ENCODE measurements at places on chromosomes 3 and 15.

- DNase-seq, result no peak
Measured at GRCh38 chr3:44355362-44356033, 16.9 kb downstream of the TCAIM start.

GRCh38 chr3:158297940-158298339 is 188.1 kb downstream of the RSRC1 start:
- no peak for DNase-seq

GRCh38 chr3:170560717-170561382 is 25.0 kb downstream of the SLC7A14 start:
- no peak for DNase-seq

GRCh38 chr3:46669191-46669999 is 24.1 kb downstream of the ALS2CL start:
- DNase-seq, result no peak

- no peak for DNase-seq
Measured at GRCh38 chr3:186471771-186472170, 72.4 kb downstream of the CRYGS start.

DNA sequence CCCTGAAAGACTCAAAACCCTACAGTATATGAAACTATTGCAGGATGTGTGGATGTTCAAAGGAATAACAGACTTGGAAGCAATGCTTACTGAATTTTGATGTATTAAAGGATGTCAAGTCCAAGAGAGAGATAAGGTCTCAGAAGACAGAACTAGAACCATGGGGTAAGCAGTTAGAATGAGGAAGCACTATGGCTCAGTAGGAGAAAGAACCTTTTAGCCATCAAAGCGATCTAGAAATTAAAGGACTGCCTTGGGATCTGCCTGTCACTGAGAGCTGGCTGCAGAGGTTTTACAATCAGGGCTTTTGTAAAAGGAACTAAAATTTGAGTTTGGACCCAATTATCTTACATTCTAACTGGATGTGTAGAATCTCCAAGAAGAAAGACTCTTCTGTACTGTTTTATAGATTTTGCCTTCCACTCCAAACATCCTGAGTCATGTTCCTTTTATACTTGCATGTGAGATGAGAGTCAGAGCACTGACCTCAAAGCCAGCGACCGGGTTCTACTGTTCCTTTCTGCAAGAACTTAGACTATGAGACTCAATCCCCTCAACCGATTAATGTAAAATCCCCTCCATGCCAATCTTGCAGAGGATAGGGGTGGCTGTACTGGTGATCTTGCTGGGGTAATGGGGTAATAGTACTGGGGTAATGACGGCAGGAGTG is 412.3 kb upstream of the TPRG1 start:
- no peak for DNase-seq

- DNase-seq, result no peak
Measured at GRCh38 chr3:72338942-72339669, 509.1 kb downstream of the SHQ1 start.

GRCh38 chr15:40357246-40357645 is 773 bp upstream of the DISP2 start:
- no peak for DNase-seq

GRCh38 chr15:58716027-58716426 is 33.5 kb downstream of the ADAM10 start:
- no peak for DNase-seq

DNA sequence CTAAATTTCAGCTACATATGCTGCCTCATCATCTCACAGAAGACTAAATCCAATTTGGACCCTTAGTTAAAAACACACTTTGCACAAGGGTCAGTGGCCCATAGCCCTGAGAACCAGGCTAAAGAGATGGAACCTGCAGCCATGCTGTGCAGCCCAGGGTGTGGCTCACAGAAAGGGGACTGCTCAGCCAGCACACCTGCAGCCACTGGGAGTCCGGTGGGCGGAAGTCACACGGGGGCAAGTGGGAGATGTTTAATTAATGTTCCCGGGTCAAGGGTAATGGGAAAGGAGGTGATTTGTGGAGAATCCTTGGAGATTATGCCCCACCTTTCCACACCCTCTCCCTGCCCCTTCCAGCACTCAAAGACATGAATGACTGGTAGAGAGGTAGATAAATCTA is 467.4 kb downstream of the EPHB1 start:
- DNase-seq, result no peak

- no peak for DNase-seq
Measured at GRCh38 chr3:190058521-190059241, 62.0 kb downstream of the P3H2 start.

DNA sequence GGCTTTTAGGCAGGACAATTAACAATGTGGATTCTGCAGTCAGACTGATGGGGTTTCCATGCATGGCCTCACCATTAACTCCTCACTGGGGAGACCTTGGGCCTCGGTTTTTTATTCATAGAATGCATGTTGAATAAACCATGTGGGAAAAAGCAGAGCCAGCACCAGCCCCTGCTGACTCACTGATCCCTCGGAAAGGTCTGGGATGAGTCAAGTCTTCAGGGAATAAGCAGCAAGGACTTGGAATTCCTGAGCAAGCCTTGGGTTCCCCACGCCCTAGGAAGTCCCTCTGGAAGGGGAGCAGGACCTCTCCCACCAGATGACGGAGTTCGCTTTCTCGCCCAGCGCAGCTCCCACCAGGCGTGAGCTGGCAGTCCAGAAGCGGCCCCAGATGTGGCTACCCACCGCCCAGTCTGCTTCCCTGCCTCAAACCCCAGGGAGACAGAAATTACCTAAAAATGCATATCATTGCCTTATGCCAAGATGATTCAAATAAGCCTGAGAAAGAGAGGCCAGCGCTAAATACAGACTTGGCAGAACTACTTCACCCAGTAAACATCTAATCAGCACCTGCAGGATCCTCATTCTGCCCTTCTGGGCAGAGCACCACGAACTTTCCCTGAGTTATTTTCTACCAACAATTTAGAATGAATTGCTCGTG is 45.4 kb downstream of the BTD start:
- DNase-seq, result no peak

- DNase-seq, result no peak
Measured at GRCh38 chr3:140896997-140897396, 44.6 kb upstream of the SLC25A36 start.

- DNase-seq, result no peak
Measured at GRCh38 chr15:48805591-48805990, 5.3 kb downstream of the CEP152 start.

All from CD4-positive, alpha-beta T cell treated with Interleukin-6 at 100 ng/mL for 8 hours (primary cell).